Activated naive CD8-positive, alpha-beta T cell treated with anti-CD3 and anti-CD28 coated beads for 36 hours (primary cell): ENCODE measurements at places on chromosomes 12 and 14.

- no peak overlapping the region for H3K27ac ChIP-seq
- no peak for DNase-seq
- no peaks in the 10 kb centered on the region for H3K36me3 ChIP-seq
- H3K4me1 ChIP-seq = peaks cover 2% of the 10 kb centered on the region
- no peaks in the 10 kb centered on the region for H3K27me3 ChIP-seq
These were observed 65.0 kb downstream of the GALNT9 start for GRCh38 chr12:132264086-132265010.

DNA sequence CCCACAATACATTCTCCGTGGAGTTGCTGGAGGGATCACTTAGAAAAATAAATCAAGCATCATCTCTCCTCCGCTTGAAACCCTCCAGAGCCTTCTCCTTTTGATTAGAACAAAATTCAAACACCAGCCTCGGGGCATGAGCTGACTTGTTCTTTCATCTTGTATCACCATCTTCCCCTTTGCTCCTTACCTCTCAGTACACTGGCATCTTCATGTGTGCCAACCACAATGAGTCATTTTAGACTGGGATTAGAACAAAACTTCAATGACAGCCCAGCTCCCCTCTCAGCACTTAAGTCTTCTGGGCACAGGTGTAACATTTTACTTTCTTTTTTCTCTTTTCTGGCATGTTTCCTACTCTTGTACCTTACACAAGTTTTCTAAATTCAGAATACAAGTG lies 1159.2 kb upstream of the TMEM132C start:
- DNase-seq = no peak
- H3K27ac ChIP-seq = no peak overlapping the region
- H3K36me3 ChIP-seq = no peaks in the 10 kb centered on the region
- H3K4me3 ChIP-seq = no peak overlapping the region
- H3K27me3 ChIP-seq = peaks cover 20% of the 10 kb centered on the region

DNA sequence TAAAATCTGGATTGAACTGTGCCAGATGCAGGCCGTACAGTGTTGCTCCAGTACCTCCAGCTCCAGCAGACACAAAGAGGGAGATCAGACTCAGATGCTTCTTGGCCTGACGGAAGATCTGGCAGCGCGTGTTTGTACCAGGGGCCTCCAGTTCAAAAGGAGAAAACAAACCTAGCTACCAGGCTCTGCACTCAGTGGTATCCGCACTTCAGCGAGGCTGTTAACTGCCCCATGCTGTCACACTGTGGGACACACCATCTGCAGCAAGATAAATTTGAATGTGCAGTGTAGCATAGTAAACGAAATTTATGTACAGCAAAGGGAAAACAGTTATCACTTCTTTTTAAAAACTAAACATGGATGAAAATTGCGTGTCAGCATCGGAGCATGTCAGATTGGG lies 5.1 kb downstream of the DYNC1H1 start:
- H3K4me3 ChIP-seq = no peak overlapping the region
- no peak overlapping the region for H3K27ac ChIP-seq
- peaks cover 14% of the 10 kb centered on the region for H3K36me3 ChIP-seq

DNA sequence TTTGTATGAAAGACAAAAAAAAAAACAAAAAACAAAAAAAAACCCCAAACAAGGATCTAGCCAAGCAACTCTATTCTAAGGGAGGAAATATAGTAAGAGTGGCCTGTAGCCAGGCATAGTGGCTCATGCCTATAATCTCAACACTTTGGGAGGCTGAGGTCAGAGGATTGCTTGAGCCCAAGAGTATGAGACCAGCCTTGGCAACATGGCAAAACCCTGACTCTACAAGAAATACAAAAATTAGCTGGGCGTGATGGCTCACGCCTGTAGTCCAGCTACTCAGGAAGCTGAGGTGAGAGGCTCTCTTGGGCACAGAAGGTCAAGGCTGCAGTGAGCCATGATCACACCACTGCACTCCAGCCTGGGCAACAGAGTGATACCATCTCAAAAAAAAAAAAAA lies 47.9 kb downstream of the TMEM117 start:
- H3K27me3 ChIP-seq = no peaks in the 10 kb centered on the region
- DNase-seq = no peak
- no peak overlapping the region for H3K4me3 ChIP-seq
- no peaks in the 10 kb centered on the region for H3K36me3 ChIP-seq
- H3K27ac ChIP-seq = no peak overlapping the region

DNA sequence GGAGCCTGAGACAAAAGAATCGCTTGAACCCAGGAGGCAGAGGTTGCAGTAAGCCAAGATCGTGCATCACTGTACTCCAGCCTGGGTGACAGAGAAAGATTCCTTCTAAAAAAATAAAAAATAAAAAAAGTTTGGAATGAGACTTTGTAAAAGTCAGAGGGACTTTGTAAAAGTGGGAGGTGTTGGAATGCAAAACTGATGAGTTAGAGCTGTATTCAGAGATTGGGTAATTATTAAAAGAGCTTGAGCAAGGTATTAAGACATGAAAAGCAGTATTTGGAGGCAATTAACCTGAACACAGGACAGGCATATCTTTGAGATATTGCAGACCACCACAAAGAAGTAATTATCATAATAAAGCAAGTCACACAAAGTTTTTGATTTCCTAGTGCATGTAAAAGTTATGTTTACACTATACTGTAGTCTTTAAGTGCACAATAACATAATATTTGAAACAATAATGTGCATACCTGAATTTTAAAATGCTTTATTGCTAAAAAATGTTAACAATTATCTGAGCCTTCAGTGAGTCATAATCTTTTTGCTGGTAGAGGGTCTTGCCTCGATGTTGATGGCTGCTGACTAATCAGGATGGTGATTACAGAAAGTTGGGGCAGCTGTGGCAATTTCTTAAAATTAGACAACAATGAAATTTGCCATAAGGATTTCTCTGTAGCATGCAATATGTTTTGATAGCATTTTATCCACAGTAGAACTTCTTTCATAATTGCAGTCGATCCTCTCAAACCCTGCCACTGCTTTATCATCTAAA lies 33.1 kb downstream of the PHLDA1 start:
- H3K27ac ChIP-seq = no peak overlapping the region
- H3K36me3 ChIP-seq = no peaks in the 10 kb centered on the region
- H3K4me1 ChIP-seq = peaks cover 24% of the 10 kb centered on the region
- no peak overlapping the region for H3K4me3 ChIP-seq
- no peaks in the 10 kb centered on the region for H3K27me3 ChIP-seq

DNA sequence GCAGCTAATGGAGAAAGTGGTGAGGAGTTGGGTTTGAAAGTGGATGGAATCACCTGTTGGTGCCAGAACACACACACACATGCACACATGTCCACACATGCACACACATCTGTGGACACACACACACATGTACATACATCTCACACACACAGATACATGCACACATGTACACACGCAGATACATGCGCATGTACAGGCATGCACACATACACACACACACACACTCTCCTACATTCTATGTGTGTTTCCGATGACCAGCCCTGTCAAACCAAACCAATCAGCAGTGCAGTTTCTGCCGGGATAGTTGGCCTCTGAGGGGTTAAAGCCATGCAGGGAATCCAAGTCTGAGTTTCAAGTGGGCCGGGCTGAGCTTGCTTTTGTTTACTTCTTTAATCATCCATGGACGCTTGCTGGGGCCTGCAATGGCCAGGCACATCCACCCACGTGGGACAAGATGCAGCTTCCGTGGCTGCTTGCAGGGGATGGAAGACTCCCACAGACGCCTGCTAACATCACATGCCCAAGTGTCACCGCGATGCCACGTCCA lies 52.5 kb downstream of the GALNT9 start:
- H3K4me1 ChIP-seq = no peaks in the 10 kb centered on the region
- H3K4me3 ChIP-seq = no peak overlapping the region
- DNase-seq = no peak
- no peaks in the 10 kb centered on the region for H3K36me3 ChIP-seq
- peaks cover 44% of the 10 kb centered on the region for H3K27me3 ChIP-seq

DNA sequence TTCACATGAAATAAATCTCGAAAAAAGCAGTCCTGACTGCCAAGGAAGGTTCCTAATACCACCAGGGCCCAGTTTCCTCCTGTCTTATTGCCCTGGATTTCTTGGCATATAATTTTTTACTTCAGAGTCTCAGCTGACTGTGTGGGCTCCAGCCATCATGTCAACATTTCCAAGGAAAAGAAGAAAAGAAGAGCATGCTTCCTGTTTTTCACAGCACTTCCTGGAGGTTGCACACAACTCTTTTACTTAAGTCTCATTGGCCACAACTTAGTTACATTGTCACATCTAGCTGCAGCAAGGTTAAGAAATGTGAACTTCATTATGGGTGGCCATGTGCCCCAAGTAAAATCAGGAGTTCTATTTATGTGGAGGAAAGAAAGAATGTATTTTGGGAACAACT lies 24.3 kb downstream of the DACT1 start:
- no peaks in the 10 kb centered on the region for H3K36me3 ChIP-seq
- no peaks in the 10 kb centered on the region for H3K27me3 ChIP-seq
- no peak overlapping the region for H3K27ac ChIP-seq
- no peak for DNase-seq
- H3K4me3 ChIP-seq = no peak overlapping the region
- peaks cover 20% of the 10 kb centered on the region for H3K4me1 ChIP-seq

- H3K36me3 ChIP-seq = no peaks in the 10 kb centered on the region
- no peak overlapping the region for H3K4me3 ChIP-seq
- H3K27ac ChIP-seq = no peak overlapping the region
These were observed 696.7 kb upstream of the TBX3 start for GRCh38 chr12:115380546-115381120.

DNA sequence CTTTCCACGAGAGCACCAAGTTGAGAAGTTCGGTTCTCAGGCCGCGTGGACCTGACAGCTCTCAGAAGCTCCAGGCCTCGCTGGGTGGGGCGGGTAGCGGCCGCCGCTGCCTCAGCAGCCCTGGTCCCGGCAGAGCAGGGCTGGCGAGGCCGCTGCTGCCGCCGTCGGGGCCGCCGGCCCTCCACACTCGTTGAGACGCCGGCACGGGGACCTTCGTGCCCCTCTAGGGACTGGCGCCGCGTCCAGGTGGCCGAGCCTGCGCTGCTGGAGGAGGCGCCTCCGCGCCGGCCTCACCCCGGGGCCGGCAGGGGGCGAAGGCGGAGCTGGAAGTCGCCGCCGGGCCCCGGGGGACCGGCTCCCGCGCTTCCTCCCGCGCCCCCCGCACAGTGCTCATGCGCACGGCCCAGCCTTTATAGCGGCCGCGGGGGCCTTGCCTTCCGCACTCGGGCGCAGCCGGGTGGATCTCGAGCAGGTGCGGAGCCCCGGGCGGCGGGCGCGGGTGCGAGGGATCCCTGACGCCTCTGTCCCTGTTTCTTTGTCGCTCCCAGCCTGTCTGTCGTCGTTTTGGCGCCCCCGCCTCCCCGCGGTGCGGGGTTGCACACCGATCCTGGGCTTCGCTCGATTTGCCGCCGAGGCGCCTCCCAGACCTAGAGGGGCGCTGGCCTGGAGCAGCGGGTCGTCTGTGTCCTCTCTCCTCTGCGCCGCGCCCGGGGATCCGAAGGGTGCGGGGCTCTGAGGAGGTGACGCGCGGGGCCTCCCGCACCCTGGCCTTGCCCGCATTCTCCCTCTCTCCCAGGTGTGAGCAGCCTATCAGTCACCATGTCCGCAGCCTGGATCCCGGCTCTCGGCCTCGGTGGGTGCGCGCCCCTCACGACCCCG lies at the start of gene COCH:
TSS of gene COCH (plus strand) at position 440 of the 879 bp plus-strand sequence. CDS start at position 820, 380 bp downstream.
- peaks cover 2% of the 10 kb centered on the region for H3K36me3 ChIP-seq
- peak within 1 kb of the TSS; percentile 78 for H3K4me3 ChIP-seq
- peak; percentile 63 for DNase-seq
- peaks cover 13% of the 10 kb centered on the region for H3K4me1 ChIP-seq

GRCh38 chr14:37620856-37621255 lies 25.4 kb downstream of the TTC6 start:
- no peak overlapping the region for H3K27ac ChIP-seq
- no peaks in the 10 kb centered on the region for H3K4me1 ChIP-seq
- no peak overlapping the region for H3K4me3 ChIP-seq

DNA sequence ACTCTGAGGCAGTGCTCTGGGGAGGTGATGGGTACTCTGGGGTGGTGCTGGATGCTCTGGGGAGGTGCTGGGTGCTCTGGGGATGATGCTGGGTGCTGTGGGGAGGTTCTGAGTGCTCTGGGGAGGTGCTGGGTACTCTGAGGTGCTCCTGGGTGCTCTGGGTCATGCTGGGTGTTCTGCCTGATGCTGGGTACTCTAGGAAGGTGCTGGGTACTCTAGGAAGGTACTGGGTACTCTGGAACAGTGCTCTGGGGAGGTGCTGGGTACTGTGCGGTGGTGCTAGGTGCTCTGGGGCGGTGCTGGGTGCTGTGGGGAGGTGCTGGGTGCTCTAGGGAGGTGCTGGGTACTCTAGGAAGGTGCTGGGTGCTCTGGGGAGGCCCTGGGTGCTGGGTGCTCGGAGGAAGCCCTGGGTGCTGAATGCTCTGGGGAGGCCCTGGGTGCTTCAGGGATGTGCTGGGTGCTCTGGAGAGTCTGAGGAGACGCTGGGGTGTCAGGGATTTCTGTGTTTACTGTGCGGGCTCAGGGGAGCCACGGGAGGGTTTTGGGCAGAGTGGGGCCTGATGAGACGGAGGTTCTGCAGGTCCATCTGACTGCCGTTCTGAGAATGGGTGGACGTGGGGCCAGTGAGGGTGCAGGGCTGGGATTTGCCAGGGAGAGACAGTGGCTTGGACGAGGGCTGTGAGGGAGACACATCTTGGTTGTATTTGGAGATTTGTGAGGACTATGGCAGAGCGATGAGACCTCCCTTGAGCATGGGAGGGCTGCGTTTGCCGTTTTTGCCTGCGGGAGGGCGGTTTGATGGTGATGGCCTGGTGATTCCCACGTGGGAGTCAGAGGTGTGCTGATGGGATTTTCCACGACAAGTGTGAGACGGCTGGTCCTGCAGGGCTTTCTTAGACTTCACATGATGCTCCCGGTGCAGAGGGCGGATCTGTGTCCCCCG lies 30.0 kb downstream of the MMP17 start:
- no peak for DNase-seq
- H3K27me3 ChIP-seq = peaks cover 19% of the 10 kb centered on the region
- H3K27ac ChIP-seq = no peak overlapping the region
- H3K36me3 ChIP-seq = no peaks in the 10 kb centered on the region

DNA sequence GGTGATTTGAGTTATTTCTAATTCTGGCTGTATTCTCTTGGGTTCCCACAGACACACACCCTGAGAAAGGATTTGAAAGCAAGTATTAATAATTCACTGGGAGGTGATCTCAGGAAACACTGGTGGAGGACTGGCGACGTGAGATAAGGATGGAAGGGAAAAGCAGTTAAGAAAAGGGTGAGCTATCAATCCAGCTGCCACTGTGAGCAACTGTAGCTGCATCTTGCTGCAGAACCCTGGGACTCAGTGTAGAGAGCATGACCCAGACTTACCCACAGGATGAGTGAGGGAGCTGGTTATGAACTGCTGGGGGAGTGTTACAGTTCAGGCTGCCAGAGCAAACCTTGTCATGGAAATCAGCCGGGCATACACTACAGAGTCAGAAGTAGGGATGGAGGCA lies 71.9 kb downstream of the RESF1 start:
- DNase-seq = no peak
- peaks cover 11% of the 10 kb centered on the region for H3K4me1 ChIP-seq
- H3K36me3 ChIP-seq = no peaks in the 10 kb centered on the region
- no peak overlapping the region for H3K4me3 ChIP-seq

- H3K27ac ChIP-seq = no peak overlapping the region
- no peak for DNase-seq
- H3K4me3 ChIP-seq = no peak overlapping the region
- H3K27me3 ChIP-seq = no peaks in the 10 kb centered on the region
- no peaks in the 10 kb centered on the region for H3K36me3 ChIP-seq
These were observed 16.2 kb downstream of the ISM2 start for GRCh38 chr14:77482422-77482821.
